T-helper 2 cell (primary cell): ENCODE measurements at places on chromosomes 2 and 18.

DNA sequence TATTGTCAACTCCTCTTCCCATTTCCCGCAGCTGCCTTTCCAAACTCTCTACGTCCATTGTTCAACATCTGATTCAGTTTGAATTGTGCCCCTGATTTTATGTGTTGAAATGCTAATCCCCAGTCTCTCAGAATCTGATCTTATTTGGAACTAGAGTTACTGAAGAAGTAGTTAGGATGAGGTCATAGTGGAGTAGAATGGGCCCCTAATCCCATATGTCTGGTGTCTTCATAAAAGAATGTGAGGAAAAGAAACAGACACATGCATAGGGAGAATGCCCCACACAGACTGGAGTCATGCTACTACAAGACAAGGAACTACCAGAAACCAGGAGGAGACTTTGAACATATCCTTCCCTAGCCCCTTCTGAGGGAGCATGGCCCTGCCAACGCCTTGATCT is 99.2 kb downstream of the LRP1B start:
- DNase-seq: no peak

DNA sequence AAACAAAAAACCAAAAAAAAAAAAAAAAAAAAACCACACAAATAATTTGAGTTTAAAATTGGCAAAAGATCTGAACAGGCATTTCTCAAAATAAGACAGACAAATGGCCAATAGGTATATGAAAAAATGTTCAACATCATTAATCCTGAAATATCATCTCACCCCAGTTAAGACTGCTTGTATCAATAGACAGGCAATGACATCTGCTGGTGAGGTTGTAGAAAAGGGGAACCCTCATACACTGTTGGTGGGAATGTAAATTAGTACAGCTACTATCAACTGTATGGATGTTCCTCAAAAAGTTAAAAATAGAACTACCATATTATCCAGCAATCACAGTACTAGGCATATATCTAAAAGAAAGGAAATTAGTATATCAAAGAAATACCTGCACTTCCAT is 523.1 kb downstream of the XIRP2 start:
- DNase-seq: no peak

GRCh38 chr2:18998491-18998890 is 359.9 kb downstream of the OSR1 start:
- no peak for DNase-seq

DNA sequence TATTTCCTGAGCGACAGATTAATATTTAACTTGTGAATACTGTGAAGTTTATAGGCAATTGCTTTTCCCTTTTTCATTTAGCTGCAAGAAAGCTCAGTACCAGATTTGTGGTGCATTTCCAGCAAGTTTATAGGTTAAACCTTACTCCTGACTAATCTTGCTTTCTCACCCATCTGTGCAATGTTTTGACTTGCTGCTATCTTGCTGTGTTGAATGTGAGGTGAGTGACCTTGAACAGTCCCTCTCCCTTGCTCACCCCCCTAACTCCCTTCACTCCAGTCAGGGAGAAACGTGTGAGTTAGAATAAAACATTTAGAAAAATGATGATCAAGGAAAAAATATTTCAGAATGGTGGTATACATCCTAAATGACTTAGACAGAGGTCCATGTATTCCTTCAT is 39.8 kb upstream of the PARD3B start:
- no peak for DNase-seq

- no peak for DNase-seq
Observed at GRCh38 chr18:5469340-5469739, 74.5 kb downstream of the EPB41L3 start.

- no peak for DNase-seq
Observed at GRCh38 chr2:151792589-151792988, 35.6 kb downstream of the ARL5A start.

GRCh38 chr2:234027641-234028040 is 22.9 kb upstream of the SPP2 start:
- no peak for DNase-seq

- no peak for DNase-seq
Observed at GRCh38 chr2:42909966-42910365, 117.6 kb upstream of the HAAO start.

DNA sequence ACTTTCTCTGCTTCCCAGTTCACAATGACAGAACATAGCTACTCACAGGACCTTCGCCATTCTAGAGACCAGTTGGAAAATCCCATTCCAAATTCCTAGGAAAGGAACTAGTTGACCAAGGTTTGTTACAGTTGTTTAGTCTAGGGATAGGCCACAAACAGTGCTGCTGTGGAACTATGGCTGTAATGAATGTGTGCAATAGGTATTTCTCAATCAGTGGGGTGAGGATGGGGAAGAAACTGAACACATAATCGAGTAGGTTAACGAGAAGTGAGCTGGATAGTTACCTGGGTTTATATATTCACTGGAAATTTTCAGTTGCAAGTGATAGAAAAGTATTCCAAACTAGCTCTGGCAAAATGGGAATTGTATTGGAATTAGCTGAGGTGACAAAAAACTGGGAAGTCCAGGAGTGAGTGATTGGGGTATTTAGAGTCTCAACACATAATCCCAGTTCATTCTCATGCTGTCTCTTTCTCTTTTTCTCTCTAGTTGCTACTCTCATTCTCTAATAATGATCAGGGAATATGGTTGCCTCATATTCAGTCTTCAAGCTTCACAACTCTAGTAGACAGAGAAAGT is 18.2 kb upstream of the HMSD start:
- DNase-seq: no peak

DNA sequence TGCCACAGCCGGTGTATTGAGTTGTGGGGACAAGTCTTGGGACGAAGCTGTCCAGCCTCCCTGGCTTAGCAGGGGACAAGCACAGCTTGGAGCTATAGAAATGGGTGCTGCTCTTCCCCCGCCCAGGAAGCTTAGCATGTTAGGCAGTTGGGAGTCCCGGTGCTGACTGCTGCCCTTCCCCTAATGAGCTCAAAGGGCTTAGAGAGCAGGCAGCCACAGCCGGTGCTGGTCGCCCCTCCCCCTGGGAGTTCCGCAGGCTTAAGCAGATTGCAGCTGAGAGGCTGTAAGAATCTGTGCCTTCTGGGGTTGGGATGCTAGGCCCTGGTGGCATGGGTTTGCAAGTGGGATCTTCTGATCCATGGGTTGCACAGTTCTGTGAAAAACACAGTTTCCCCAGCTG is 237.3 kb downstream of the DCDC2C start:
- DNase-seq: no peak

DNA sequence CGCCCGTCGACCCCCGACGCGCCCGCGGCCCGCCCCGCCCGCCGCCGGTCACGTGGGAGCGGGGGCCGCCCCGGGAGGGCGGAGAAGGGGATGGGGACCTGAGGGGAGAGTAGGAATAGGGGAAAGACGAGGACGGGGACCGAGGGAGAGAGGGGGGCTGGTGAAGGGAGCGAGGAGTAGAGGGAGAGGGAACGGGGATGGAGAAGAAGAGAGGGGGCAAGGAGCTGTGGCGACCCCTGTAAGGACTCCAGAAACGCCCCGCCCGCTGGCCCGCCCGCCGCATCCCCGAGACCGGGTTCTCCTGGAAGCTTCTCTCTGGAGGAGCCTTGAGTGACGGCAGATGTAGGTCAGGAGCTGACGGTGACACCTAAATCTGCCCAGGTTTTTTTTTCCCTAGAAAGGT is 615 bp downstream of the ADNP2 start:
- DNase-seq: no peak

- DNase-seq: peak; percentile 46
Observed at GRCh38 chr2:62831729-62832128, 126.2 kb downstream of the EHBP1 start.

- DNase-seq: no peak
Observed at GRCh38 chr2:143875295-143876233, 644.4 kb downstream of the ZEB2 start.

GRCh38 chr2:119352357-119352756 is 14.3 kb downstream of the C2orf76 start:
- peak; percentile 43 for DNase-seq

DNA sequence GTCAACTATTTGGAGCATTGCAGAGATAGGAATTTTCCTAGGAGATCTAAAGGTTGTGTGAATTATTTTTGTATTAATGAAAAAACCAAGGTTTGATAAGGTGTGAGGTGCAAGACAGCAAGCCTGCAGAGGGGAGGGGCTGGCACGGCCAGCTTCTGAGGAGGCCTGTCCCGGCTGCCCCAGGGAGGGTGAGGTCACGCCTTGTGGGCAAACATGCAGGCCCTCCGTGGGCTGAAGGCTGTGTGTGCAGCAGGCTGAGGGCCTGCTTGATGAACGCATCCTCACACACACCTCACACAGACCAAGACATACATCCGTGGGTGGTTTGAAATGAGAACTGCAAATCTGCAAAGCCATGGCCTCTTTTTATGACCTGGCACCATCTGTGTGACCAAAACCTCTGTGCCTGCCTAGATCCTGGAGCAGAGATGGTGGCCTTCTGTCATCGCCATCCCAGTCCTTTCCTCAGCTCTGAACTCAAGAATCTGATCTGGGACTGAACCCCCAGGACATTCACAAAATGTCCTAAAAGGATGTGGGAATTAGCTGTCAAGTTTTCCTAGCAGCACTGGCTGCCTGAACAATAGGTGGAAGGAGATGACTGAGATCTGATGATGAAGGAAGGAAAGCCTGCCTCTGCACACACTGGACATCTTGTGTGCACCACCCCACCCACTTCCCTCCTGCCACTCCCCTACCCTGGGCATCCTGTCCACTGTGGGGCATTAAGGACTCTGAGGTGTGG is 102.4 kb upstream of the MGAT4A start:
- DNase-seq: no peak

- peak; percentile 31 for DNase-seq
Observed at GRCh38 chr2:20650393-20650876, 463 bp downstream of the HS1BP3 start.

- no peak for DNase-seq
Observed at GRCh38 chr2:39689876-39690275, 24.2 kb downstream of the TMEM178A start.

DNA sequence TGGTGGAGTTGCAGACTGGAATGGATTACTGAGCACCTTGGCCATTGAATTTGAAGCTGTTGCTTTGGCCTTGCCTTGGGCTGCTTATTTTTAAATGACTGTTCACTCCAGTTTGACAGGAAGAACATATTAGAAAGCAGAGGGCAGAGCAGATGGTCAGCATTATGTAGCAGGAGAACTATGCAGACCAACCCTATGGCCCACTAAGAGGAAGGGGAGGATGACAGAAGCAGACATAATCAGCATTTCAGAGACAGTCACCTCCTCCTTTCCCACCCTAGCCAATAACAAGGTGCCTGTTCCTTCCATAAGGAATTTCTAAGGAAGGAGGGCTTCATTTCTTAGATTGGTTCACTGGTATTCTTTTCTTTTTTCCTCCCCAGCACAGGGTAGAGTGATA is 2.4 kb downstream of the CHRNA1 start:
- no peak for DNase-seq

DNA sequence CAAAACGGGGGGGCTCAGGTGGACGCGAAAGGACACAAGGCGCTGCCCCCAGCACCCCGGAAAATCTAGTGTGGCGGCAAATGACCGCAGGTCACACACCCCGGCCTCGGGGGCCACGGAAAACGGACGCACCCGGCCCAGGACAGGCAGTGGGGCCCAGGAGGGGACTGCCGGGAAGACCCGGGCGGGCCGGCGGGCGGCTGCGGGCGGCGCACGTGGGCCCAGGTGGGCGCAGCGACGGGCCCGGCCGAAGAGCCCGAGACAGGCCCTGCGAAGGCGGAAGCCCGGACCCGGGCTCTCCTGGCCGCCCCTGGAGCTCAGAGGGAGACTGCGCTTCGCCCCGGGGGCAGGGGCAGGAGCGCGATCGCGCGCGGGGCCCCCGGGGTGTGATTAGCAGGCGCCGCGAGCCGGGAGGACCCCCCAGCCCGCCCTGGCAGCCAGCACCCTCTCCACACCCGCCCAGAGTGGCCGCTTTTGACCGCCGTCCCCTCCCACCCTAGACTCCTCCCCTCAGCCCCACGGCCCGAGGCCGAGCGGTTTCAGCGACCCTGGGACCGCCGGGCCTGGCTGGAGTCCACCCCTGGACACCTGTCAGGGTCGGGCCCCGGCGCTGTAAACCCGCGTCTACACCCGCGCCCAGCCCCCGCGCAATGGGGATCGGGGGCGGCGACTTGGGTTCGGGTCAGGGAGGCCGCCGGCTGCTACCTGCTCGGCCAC is 773 bp downstream of the MBP start:
- DNase-seq: no peak

DNA sequence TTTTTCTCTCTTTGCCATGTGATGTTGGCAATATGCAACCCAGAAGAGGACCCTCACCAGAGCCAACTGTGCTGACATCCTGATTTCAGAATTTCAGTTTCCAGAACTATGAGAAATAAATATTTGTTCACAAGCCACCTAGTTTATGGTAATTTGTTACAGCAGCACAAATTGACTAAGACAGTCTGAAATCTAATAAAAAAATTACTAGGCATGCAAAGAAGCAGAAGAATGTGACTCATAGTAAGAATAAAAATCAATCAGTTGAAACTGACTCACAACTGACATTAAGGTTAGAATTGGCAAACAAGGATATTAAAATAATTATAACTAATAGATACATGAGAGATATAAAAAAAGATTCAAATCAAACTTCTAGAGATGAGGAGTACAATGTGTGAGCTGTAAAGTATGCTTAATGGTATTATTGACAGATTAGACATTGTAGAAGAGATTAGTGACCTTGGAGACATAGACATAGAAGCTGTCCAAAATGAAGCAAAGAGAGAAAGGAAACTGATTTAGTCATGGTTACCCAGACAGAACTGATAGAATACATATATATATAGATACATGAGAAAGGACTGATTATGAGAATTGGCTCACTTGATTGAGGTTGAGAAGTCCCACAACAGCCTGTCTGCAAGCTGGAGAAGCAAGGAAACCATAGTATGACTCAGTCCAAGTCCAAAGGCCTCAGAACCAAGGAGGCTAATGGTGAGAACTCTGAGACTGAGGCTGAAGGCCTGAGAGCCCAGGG is 27.8 kb upstream of the TTC39C start:
- no peak for DNase-seq

- DNase-seq: no peak
Observed at GRCh38 chr18:13544953-13545352, 181.4 kb downstream of the FAM210A start.

DNA sequence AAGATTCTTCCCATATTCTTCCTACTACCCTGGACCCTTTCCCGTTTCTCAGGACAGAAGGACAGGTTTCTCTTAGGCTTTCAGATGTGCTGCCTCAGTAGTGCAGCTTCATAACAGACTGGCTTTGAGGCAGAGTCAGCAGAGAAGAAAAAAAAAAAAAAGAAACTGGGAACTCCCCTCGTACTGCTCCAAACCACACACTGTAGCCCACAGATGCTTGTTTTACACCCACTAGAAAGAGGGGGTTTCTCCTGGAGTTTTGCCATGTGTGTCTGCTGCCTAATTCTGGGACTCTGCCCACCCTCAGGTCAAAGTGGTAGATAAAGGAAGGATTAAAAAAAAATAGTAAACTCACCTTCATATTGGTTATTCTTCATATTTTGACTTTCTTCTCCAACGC is 95.9 kb downstream of the NCOA1 start:
- no peak for DNase-seq
